Progenitor cell of endocrine pancreas (in vitro differentiated cells): ENCODE measurements at places on chromosomes 5 and 9. TPM values are rescaled to one million over a fixed set of nuclear protein-coding genes. Genes with fewer than 3 reads are reported as not detected.
A peak's percentile ranks its signal among the peaks of the same experiment; 100 is the strongest.

DNA sequence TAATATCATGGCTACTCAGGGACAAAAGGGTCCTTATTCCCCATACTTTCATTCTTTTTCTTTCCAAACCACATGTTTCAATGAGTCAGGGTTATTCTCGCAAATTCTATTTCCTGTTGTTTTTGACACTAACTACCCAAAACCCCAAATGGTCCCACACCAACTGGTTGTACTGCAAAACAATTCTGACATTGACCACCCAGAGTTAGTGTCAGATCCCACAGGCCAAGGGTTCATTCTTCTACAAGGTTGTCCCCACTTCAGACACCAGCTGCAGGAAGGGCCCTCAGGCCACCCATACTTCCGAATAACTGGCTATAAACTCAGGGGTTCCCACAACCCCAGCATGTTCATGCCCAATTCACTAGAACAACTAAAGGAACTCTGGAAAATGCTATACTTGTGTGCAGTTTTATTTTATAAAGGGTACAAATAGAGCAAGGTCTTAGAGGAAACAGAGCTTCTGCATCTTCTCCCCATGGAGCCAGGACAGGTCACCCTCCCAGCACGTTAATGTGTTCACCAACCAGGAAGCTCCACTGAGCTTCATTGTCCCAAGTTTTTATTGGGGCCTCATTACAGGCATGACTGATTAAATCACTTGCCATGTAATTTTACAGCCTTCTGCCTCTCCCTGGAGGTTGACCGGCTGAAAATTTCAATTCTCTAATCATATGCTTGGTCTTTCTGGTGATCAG, 334.8 kb downstream of the DRD1 start:
- no peak for DNase-seq

DNA sequence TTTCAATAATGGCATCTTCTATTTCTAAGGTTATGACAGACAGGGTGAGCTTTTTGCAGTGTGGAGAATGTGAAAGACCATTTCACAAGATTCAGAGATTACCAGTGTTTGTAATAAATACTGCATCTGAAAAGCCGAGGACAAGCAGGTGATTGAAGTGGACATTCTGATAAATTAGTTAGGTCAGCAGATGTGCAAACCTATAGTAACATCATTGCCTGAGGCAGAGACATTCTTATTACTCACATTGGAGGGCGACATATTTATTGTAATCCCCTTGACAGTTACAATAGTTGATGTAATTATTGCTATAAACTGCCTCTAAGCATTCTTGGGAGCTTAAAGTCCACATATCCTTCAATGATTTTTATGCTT, 3.3 kb downstream of the RASGRF2 start:
- DNase-seq, result no peak

DNA sequence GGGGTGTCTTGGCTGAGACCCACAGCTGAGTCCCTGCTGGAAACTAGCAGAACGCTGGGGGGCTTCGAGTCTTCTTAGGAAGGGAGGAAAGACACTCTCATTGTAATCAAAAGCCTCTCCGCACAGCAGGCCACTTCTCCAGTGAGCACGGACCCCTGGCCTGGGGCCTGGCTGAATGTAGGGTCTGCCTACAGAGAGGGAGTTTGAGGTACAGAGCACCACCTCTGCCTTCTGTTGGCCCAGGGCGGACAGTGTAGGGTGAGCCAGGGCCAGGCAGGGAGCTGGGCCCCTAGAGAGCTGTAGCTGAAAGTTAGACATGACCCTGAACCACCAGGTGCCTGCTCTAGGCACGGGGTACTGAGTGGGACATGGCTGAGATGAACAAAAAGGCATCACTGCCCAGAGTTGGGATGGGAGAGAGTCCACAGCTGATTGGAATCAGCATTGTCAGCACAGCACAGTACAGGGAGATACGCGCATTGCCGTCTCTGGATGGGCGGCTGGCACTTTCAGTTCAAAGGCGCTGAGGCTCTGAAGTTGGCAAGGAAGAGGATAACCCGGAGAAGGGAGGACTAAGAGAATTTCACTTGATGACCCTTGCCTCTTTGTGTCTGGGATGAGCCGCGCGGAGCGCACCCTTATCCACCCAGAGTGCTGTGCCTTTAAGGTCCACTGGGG, 363 bp upstream of the SLC25A48 start:
- no peak for DNase-seq

C5orf52 gene
- total RNA-seq, result not detected in 2 replicates

DNA sequence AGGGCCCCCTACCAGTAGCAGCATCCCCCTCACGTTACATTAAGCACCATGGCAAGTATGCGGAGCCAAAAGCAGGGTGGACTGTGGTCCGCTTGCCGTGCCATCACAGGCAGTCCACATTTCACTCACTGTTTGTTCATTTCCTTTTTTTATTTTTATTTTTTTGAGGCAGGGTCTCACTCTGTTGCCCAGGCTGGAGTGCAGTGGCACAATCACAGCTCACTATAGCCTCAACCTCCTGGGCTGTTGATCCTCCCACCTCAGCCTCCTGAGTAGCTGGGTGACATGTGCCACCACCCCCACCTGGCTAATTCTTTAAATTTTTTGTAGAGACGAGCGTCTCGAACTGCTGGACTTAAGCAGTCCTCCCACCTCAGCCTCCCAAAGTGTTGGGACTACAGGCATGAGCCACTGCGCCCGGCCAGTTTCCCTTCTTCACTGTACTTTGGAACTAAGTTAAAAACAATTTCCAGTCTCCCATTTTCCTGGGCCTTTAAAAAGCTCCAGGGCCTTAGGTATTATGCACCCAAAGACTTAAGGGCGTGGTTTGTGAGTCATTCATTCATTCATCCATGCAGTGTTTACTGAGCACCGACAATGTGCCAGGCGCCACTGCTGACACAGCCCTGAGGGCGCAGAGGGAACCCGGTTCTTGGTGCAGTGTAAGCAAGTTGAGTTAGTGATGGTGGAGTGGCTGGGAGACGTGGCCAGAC, 19.9 kb downstream of the PRRX2 start:
- no peak for DNase-seq

- no peak for DNase-seq
Observed at GRCh38 chr9:13939134-13939533, 374.8 kb downstream of the NFIB start.

AUH gene
- 24.9 and 31.1 TPM in 2 replicates for total RNA-seq

DNA sequence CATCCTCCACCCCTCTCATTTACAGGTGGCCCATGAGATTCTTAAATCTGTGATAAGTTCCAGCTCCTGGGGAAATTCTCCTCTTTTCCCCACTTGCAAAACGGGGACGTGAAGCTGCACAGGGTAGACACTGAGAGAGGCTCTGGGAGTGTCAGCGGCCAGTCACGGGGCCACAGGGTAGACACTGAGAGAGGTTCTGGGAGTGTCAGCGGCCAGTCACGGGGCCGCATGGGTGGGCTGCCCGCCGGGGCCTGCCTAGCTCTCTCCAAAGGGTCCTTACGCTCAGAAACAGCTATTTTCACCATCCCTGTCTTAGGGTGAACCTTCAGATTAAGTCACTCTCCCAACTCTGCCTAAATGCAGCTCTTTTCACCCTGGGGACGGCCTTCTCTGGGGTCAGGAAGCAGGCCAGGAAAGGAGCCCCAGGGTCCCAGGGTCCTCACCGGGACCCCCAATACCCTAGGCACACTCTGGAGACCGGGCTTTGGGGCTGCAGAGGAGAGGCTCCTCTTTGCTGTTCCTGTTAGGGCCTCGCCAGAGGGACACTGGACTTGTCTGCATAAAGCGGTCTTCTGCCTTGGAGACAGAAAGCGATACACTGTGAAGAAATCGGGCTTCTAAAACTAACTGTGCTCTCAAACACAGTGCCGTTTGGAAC, 1.5 kb downstream of the FAM78A start:
- no peak for DNase-seq

ZFP37 gene
- total RNA-seq, result 7.9 and 8.7 TPM in 2 replicates

ELAVL2 gene
- 1.7 and 2.2 TPM in 2 replicates for total RNA-seq

- DNase-seq, result no peak
Observed at GRCh38 chr9:128892221-128892921, 10.4 kb downstream of the LRRC8A start.

- peak; percentile 16 for DNase-seq
Observed at GRCh38 chr5:132776131-132776937, 705 bp downstream of the SEPTIN8 start.

SPATA6L gene
- 7.1 and 7.8 TPM in 2 replicates for total RNA-seq

DNA sequence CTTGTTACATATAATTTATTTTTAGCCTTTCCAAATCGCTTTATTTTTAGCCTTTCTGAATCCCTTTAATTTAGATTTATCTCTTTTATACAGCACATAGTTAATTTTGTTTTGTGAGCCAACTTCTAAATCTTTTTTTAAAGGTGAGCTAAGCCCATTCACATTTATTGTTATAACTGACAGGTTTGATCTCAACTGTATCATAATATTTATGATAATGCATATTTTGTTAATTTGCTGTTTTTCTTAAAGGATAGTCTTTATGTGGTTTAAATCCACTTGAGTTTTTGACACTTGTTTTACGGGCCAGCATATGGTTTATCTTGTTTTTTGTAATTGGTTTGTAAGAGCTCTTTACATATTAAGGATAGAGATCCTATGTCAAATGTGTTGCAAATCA, 177.8 kb upstream of the SMIM23 start:
- DNase-seq, result no peak

DNA sequence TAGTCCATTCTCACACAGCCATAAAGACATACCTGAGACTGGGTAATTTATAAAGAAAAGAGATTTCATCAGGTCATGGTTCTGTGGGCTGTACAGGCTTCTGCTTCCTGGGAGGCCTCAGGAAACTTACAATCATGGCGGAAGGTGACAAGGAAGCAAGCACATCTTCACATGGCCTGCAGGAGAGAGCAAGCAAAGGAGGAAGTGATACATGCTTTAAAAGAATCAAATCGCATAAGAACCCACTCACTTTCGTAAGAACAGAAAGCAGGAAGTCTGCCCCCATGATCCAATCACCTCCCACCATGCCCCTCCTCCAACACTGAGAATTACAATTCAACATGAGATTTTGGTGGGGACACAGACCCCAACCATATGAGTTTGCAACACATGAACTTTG, 5.1 kb upstream of the FBXO38 start:
- DNase-seq, result no peak

DNA sequence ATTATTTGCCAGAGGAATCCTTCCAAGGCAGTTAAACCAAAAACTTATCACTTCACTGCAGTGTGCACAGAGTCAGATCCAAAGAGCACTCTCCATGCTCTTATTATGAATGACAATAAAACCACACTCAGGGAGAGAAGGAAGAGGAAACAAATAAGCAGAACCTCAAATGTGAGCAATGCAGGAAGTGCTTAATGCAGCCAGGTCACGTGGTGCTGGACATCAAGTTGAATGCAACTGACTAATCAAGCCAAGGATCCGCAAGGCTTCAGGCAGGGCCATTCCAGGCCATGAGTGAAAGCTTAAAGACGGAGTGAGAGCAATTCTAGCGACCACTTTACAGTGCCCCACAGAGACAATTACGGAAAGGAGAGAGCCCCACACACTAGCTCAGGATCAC, 230.4 kb upstream of the PUM3 start:
- DNase-seq, result no peak

- DNase-seq, result no peak
Observed at GRCh38 chr9:89481538-89481915, 16.4 kb downstream of the SEMA4D start.

DNA sequence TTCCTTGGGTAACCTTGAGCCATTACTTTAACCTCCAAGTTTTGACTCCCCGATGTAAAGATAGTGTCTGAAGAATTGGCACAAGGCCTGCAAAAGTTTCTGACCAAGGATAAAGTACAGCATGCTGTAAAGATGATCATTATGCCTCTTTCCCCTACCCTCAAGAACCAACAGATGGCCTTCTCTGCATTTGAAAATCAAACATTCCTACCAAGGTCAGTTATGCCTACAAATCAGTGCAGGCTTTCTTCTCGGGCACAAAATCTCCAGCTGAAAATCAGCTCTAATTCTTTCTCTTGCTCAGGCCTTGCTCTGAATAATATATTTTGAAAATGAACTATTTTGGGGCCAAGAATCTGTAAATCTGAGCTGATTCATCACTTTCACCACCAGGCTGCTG, 59.7 kb downstream of the PPP2R2B start:
- no peak for DNase-seq

NUTM2F gene
- 0.16 TPM in 1 of 2 replicates, not detected in the other for total RNA-seq

- no peak for DNase-seq
Observed at GRCh38 chr9:125768803-125769202, 21.6 kb downstream of the PBX3 start.
